ENCODE measurements at places on chromosomes 7 and 10.
A peak's percentile ranks its signal among the peaks of the same experiment; 100 is the strongest.

DNA sequence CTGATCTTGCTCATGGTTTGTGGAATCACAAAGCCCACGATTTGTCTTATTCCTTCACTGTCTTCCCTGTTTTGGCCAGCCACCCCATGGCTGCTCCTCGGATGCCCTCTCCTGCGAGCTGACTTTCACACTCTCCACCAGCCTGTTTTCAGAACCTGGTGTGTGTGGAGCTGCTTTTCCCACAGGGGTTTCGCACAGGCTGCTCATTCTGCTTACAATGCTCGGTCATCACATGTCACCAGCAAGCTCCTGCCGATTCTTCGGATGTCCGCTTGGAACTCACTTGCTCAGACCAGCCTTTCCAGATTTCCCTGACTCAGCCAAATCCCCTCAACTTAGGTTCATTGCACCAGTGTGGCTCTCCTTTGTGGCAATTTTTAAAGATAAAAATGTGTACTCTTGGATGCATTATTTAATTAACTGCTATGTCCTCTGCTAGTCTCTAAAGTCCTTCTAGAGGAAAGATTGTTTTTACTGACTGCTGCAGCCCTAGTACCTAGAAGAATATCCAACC lies 1018.6 kb upstream of the LRRTM3 start:
- H3K4me1 ChIP-seq = no peaks in the 10 kb centered on the region
- no peaks in the 10 kb centered on the region for H3K27me3 ChIP-seq
- no peak overlapping the region for H3K4me3 ChIP-seq

GRCh38 chr7:128859232-128860157 lies 3.2 kb upstream of the ATP6V1F start:
- peak overlapping the region; percentile 13 for H3K27ac ChIP-seq
- DNase-seq = no peak
- H3K4me1 ChIP-seq = peaks cover 12% of the 10 kb centered on the region
- no peaks in the 10 kb centered on the region for H3K27me3 ChIP-seq

DNA sequence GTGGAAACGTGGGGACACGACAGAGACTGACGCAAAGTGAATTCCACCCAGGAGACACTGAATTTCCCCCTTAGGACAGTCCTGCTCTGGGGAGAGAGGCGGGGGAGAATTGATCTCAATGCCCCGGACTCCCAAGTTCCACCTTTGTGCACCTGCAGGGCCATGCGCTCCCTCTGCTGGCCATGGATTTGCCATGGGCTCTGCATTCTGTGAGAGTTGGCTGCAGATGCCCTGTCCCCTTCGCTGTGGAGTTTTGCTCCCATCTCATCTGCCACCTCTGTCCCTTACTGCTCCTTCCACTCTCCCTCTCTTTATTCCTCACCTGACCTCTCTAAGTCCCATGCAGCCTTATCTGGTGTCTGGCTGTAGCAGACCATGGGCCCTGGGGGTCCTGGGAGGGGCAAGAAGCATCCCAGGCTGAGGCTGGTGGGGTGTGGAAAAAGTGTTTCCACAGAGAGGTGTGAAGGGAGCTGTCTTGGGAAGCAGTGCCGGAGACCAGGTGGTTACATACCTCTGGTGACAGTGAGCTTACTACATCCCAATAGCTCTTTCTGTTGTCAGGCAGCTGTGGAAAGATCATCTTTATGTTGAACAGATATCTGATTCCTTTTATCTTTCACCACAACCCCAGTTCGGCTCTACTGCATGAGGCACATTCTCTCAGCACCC lies 14.3 kb downstream of the GHRHR start:
- no peak overlapping the region for H3K27ac ChIP-seq
- H3K4me1 ChIP-seq = peaks cover 5% of the 10 kb centered on the region
- no peak overlapping the region for H3K4me3 ChIP-seq
- H3K27me3 ChIP-seq = peaks cover 13% of the 10 kb centered on the region

DNA sequence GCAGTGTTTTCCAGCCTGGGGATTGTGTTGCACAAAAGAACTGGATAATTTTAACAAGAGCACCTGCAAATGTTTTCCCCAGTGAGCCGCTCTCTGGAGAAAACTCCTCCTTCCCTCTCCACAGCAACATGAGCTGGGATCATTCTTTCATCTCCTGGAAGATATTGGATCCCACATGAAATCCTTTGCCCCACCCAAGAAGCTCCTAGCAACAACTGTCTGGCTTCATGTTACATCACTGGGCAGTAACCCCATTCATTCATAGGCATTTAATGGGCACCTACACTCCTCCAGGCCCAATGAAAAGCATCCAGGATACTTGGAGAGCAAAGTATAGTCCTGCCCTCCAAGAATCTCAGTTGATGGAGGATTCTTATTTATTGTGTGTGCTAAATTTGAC lies 27.2 kb downstream of the LSM5 start:
- H3K36me3 ChIP-seq = no peaks in the 10 kb centered on the region

DNA sequence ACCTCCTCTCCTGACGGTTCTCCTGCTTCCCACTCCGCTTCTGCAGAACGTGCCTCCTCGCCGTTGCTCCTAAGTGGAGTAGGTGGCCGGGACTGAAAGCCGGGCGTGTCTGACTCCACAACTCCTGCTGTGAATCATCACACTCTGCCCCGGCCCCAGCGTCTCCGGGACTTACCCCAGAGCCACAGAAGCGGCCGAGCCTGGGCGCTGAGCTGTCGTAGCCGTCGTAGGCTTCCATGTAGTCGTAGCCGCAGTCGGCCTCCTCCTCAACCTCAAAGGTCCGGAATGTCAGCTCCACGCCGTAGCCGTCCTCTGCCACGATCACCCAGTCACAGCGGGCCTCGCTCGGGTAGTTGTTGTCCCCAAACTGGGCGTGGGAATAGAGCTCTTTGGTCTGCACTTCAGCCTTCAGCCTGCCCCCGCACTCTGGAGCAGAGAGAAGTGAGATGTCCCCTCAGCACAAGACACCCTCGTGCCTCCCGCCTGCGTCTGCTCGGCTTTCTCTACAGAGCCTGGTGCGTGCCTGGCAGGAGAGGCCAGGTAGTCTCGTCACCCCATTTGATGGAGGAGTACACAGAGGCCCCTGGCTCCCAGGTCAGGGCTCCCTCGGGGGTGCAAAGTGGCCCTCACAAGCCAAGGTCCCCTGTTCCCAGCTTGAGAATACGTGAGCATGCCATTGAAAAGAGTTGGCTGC lies 11.2 kb upstream of the OPALIN start:
- H3K4me3 ChIP-seq = no peak overlapping the region
- H3K4me1 ChIP-seq = peaks cover 4% of the 10 kb centered on the region
- H3K27me3 ChIP-seq = peaks cover 9% of the 10 kb centered on the region
- no peak for DNase-seq

- no peak for DNase-seq
- H3K27ac ChIP-seq = no peak overlapping the region
- no peak overlapping the region for H3K4me3 ChIP-seq
- no peaks in the 10 kb centered on the region for H3K36me3 ChIP-seq
- no peaks in the 10 kb centered on the region for H3K27me3 ChIP-seq
Measured at GRCh38 chr10:34407324-34407805, 407.7 kb downstream of the PARD3 start.

DNA sequence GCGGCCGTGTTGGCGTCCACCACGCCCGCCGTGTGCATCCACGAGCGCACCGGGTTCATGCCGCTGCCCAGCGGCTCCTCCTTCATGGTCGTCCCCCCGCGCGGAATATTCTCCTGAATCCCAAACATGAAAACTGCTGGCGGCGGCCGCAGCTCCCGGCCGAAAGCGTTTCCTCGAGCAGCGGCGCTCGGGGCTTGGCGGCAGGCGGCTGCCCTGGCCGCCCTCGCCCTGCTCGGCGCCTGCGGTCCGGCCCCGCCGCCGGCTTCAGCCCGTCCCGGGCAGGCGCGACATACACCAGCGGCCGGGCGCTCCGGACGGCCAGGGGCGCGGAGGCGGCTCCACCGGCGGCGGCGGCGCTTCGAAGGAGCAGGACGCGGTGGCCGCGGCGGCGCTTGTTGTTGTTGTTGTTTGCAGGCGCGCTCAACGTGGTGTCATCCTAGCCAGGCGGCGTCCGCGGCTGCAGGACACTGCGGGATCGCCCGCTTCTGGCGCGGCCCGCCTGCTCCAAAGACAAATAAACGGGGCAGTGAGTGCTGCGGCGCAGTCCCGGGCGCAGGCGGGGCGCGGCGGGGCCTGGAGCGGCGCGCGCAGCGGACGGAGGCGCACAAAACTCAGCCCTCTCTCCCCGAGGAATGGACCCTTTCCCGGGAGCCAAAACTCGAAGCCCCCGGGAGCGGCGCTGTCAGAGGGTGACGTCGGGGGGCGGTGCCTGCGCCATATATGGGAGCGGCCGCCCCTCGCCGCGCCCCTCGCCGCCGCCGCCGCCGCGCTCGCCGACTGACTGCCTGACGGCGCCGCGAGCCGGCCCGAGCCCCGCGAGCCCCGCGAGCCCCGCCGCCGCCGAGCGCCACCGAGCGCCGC lies at the start of gene EBF3:
Gene EBF3 (minus strand): TSS at position 634 of the 861 bp plus-strand sequence. CDS start 506 bp downstream, at position 128.
- peak within 1 kb of the TSS; percentile 64 for H3K27ac ChIP-seq
- peaks cover 18% of the 10 kb centered on the region for H3K4me1 ChIP-seq
- peaks cover 55% of the 10 kb centered on the region for H3K27me3 ChIP-seq
- peak; percentile 35 for DNase-seq
- H3K4me3 ChIP-seq = peak within 1 kb of the TSS; percentile 53

GRCh38 chr7:90387470-90388240 lies 15.6 kb upstream of the CLDN12 start:
- H3K27ac ChIP-seq = no peak overlapping the region
- no peak overlapping the region for H3K4me3 ChIP-seq
- DNase-seq = no peak
- H3K4me1 ChIP-seq = no peaks in the 10 kb centered on the region
- H3K36me3 ChIP-seq = peaks cover 30% of the 10 kb centered on the region

- no peak overlapping the region for H3K4me3 ChIP-seq
- peaks cover 9% of the 10 kb centered on the region for H3K36me3 ChIP-seq
- H3K4me1 ChIP-seq = peaks cover 9% of the 10 kb centered on the region
- no peak overlapping the region for H3K27ac ChIP-seq
- no peaks in the 10 kb centered on the region for H3K27me3 ChIP-seq
- DNase-seq = no peak
Measured at GRCh38 chr7:149140831-149141230, 6.4 kb upstream of the ZNF398 start.

GRCh38 chr10:121834757-121835156 lies 93.1 kb downstream of the ATE1 start:
- no peaks in the 10 kb centered on the region for H3K27me3 ChIP-seq
- H3K36me3 ChIP-seq = peaks cover 12% of the 10 kb centered on the region
- DNase-seq = no peak
- H3K4me1 ChIP-seq = peaks cover 3% of the 10 kb centered on the region

- no peak overlapping the region for H3K4me3 ChIP-seq
- no peak for DNase-seq
- H3K36me3 ChIP-seq = no peaks in the 10 kb centered on the region
- no peak overlapping the region for H3K27ac ChIP-seq
- peaks cover 25% of the 10 kb centered on the region for H3K27me3 ChIP-seq
- H3K4me1 ChIP-seq = peaks cover 13% of the 10 kb centered on the region
Measured at GRCh38 chr7:77434570-77435275, 18.6 kb upstream of the GSAP start.

Data from activated CD8-positive, alpha-beta T cell treated with anti-CD3 and anti-CD28 coated beads, Interleukin-2, amount 10 ng/mL, durations not matched to agents 7 days and 5 days (primary cell).